ENCODE measurements at places on chromosomes 5 and 9.

- no peak for DNase-seq
Measured at GRCh38 chr9:70641031-70641430, 226.6 kb upstream of the KLF9 start.

GRCh38 chr9:89454498-89455355 is 43.2 kb downstream of the SEMA4D start:
- no peak for DNase-seq

DNA sequence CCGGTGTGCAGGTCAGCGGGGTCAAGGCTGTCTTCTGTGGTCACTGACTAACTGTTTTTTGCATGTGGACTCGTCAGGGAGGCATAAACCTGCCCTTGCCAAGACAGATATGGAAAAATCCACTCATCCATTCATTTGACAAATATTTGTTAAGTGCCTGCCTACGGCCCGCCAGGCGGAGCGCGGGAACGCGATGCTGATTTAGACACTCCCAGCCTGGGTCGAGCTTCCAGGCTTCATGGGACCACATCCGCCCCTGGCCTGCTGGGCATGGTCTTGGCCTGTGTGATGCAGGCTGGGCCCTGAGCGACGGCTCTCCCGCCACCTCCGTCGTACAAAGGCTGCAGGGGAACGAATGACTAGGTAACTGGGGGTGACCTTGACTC is 18.1 kb downstream of the MYMK start:
- no peak for DNase-seq

GRCh38 chr9:99162759-99163364 is 57.9 kb downstream of the TGFBR1 start:
- peak; percentile 84 for DNase-seq

DNA sequence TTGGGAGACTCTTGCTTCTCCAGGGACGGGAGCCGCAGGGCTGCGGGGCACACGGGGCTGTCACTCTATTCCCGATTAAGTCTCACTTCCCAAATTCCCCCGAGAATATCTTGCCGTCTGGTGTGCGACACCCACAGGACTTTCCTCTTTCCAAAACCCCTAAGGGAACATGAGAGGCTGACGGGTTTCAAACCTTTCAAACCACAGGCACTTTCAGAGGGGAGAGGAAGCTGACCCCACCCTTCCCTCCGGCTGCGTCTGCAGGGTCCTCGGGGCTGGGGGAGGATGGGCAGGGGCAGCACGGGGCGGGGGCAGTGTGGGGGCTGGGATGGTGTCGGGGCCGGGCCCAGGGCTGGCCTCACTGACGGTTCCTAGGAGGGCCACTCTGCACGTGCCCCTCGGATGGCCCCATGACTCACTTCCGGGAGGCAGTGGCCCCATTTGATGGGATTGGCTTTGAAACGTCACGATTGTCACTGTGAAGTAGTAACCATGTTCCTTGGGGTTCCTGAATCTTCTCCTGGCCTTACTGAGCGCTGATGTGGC is 38.2 kb downstream of the SLC9A3 start:
- DNase-seq = no peak

DNA sequence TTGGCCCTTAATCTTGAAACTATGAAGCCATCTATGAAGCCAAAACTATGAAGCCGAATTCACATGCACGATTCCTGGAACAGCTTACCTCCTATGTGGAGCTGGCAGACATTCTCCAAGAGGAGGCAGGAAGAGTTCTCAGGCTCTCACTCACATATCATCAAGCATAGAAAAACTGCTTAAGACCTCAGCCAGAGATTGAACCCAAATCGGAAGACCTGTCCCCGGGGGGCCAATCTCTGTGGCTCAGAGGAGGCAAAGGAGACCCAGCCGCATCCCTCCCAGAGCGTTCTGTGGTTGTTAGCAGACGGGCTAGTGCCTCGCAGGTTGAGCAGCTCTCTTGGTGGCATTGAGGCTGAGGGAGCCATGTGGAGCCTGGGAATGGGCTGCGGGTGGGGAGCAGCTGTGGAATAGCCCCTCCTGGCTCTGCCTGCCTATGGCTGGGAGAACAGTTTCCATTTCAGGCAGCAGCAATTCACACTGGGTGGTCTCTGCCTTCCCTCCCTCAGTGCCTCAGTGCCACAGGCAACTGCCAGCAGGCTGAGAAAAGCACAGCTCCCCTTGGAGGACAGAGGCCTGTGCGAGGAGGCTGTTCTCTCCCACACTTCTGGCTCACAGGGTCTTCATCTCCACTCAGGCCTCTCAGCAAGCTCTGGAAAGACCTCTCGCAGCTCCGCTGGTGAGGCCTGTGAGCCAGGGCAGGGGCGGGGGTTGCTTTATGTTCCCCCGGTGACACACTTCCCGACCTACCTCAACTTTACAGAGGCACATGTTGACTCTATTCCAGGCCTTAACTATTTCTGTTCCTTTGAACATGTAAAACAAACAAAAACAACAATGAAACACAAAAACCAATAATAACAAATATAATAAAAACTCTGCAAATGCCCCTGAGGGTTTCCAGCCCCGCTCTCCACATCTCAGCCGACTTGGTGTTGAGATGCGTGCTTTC is 17.4 kb upstream of the TMEM174 start:
- DNase-seq = no peak

Data from adipocyte (in vitro differentiated cells).